Kidney epithelial cell (primary cell): ENCODE measurements at places on chromosomes 16 and 17.
A peak's percentile ranks its signal among the peaks of the same experiment; 100 is the strongest.

DNA sequence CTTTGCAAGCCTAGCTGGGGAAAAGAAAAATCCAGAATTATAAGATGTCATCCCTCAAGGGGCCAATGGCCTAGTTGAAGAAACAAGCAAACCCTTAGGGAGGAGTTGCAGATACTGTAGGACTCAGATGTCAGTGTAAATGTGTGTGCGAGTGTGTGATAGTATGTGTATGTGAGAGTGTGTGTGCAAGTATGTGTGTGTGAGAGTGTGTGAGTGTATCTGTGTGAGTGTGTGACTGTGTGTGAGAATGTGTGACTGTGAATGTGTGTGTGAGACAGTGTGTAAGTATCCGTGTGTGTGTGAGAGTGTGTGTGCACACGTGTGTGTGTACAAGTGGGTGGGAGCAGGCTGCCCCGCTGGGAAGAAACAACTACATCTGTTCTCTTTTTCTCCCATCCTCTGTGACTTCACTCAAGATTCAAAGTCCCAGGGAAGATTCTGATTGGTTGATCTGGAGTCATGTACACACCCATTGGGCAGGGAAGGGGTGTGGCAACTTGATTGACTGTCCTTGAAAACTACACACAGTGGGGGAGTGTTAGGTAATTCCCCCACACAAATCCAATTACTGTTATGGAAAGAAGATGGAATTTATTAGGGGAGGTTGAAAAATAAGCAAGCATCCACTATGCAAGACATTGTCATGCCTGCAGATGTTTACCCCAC, 40.7 kb downstream of the IRX3 start:
- no peak for DNase-seq

- no peak for DNase-seq
Measured at GRCh38 chr17:49730078-49730784, 22.5 kb upstream of the SLC35B1 start.

GRCh38 chr17:77098884-77099545, 41.8 kb upstream of the SEC14L1 start:
- no peak for DNase-seq

- DNase-seq: no peak
Measured at GRCh38 chr17:17713839-17714238, 32.6 kb downstream of the RAI1 start.

DNA sequence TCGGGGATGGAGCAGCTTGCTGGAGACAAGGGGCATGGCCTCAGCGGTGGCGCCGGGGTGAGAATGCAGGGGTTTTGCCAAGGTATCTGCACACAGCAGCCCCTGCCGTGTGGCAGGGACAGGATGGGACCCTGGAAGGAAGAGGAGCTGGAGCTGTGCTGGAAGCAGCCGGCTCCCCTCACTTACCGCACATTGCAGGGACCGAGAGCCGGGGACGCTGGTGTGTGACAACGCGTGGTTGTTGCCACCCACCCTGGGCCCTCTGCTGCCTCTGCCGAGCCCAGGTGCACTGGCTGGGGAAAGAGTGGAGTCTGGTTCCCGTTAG, 3.0 kb downstream of the NUBP2 start:
- DNase-seq: no peak

DNA sequence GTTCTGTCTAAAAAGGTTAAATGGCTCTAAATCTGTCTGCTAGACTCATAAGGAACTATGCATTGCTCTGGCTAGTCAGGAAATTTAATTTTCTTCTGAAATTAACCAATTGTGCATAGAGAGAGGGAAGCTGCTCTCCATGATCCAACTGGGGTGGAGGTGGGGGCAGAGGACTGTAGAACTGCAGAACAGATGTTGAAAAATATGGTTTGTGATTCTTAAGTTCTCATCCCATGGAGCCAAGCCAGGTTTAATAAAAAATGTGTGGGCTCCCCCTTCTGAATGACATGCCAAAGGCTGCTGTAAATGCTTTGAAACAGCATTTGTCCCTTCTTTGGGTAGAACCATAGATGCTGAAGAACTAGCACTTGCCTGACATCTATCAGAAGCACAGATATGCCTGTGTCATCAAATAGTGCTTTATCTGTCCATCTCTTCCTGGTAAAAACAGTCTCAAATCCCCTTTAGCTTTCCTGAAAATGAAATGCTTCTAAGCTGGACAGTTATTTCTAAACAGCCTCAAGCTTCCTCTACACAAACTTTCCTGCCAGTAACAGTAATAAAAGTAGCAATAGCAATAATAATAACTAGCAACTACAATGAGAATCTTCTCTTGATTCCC, 221.4 kb downstream of the CDH8 start:
- DNase-seq: no peak

- no peak for DNase-seq
Measured at GRCh38 chr17:82126556-82127314, 28.7 kb upstream of the FASN start.

GRCh38 chr16:50696575-50697420, 3.4 kb downstream of the NOD2 start:
- no peak for DNase-seq

- DNase-seq: no peak
Measured at GRCh38 chr16:81693041-81693743, 85.9 kb upstream of the PLCG2 start.

- DNase-seq: no peak
Measured at GRCh38 chr16:85913688-85914422, 14.9 kb downstream of the IRF8 start.

GRCh38 chr16:2037647-2038381, 9.8 kb downstream of the NTHL1 start:
- DNase-seq: no peak

DNA sequence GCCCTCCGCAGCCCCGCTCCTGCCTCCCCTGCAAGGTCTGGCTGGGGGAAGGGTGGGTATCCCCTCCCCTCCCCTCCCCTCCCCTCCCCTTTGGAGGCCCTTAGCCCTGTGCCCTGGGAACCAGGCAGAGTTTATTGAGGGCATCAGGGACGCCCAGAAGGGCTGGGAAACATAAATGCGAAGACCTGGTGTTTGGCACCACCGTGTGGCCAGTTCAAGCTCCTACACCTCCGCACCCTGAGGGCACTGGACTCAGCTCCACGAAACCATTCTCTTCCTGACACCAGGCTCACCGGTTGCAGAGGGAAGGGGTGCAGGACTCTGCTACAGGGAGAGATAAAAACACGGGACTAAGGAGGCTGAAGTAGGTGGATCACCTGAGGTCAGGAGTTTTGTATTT, 1.0 kb upstream of the AIPL1 start:
- no peak for DNase-seq

DNA sequence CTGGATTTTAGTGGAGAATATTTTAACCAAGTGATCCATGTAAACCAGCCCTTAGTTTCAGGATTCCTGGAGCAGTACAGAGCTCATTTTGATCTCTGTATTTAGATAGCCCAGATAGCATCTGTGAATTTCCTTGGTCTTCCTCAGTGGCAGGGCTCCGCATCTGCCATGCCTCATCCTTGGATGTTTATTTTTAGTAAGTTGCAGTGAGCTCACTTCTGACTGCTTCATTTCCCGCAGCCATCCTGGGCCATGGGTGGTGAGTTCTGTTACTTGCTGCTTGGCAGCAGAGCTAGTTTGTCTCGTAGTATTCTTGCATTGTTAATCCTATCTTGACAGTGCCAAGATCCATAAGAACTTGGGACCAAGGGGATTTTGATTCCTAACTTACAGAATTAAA, 33.7 kb downstream of the IST1 start:
- DNase-seq: peak; percentile 12
